Skeletal muscle cell (primary cell): ENCODE measurements at places on chromosomes 6 and 20.

DNA sequence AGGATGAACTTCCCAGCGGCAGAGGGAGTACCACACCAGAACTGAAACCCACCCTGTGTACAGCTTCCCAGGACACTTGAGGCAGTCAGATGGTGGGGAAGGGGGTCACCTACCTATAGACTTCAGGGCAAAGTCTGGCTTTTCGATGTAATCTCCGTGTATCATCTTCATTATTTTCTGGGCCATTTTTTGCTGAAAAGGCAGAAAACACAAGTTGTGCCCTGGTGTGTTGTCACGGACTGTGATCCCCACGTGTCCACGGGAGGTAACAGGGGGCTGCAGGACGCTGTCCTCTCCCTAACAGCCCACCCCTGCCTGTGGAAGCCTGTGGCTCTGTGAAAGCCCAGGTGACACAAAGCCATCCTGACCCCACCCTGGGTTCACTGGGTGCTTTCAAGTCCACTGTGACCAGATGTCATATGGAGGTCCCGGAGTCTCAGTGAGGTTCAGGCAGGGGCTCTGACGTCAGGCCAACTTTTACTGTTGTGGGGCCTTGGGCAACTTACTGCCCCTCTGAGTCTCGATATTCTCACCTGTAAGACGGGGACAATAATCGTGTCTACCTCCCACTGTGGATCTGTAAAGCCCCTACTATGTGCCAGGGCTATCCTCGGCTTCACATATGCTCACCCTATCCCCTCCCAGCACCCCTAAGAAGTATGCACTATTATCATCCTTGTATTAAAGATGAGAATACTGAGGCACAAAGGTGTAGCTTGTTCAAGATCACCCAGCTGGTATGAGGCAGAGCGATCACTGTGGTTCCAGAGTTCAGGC lies 14.5 kb downstream of the SUN5 start:
- DNase-seq = no peak

GRCh38 chr20:58744836-58745235 lies 52.2 kb downstream of the NPEPL1 start:
- DNase-seq = no peak

- DNase-seq = no peak
Measured at GRCh38 chr6:1708122-1708521, 98.4 kb downstream of the FOXC1 start.

DNA sequence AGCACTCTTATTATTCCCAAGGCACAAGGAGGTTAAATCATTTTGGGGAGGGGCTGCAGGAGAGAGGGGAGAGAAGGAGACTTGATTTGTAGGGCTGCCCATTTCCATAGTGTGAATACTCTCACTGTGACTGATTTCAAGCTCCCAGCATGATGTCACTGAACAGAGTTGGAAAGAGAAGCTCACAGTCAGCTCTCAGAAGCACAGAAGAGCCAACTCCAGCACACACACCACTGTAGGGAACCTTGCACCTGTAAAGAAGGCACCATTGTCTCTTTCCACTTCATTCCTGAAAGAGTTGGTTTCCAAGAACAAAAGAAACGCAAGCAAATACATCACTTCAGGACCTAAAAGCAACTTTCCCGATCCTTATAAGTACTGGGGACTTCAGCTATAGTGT lies 12.7 kb upstream of the STK35 start:
- DNase-seq = no peak

DNA sequence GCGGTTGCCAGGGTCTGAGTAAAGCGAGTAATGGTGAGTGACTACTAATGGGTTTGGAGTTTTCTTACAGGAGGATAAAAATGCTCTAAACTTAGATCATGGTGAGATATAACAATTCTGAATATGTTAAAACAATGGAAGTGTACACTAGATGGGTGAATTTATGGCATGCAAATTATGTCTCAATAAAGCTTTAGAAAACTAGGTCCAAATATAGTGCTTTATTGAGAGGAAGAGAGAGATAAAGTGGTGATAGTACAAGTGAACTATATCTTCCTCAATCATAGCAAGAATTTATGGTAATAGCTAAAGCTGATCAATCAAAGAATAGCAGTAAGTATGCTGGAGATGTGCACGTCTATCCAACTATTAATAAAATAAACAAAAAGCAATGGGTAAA lies 23.9 kb downstream of the SRPK1 start:
- no peak for DNase-seq

DNA sequence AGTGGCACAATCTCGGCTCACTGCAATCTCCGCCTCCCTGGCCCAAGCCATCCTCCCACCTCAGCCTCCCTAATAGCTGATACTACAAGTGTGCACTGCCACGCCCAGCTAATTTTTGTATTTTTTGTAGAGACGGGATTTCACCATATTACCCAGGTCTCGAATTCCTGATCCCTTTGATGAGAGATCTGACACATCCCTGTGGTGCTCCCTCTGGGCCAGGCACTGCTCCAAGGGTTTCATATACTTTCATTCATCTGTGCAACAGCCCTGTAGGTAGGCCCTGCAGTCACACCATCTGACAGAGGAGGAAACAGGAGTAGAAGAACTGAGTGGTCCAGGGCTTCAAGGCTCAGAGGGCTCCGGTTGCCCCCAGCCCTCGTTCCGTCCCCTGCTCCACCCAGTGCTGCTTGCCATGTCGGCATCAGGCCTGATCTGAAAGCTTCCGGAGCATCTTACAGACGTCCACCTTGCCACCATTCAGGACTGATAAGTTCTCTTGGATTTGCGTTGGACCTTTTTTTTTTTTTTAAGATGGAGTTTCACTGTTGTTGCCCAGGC lies 3.3 kb downstream of the ZGPAT start:
- no peak for DNase-seq

DNA sequence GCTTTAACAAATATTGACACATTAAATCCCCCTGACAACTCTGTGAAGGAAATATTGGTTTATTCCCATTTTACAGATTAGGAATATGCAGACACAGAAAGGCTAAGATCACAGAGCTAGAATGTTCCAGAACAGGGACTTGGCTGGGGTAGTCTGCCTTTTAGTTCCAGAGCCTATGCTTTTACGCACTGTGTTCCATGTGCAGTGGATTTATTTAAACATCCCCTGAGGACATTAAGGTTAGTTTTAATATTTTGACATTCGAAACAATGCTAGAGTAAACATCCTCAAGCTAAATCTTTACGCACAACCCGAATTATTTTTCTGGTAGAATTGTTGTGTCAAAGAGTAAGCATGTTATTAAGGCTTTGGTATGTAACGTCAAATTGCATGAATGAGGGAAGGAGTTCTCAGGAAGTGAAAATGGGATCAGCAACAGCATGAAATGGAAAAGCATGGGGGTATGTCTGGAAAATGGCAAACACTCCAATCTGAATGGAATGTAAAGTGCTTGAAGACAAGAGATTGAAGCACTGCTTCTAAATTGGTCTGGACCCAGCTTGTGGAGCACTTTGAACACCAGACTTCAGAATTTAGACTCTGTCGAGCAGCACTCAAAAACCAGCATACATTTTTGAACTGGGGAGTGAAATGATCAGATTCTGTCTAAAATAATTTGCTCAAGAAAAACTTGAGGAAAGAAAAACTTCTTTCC lies 429.9 kb downstream of the CD83 start:
- DNase-seq = no peak

- no peak for DNase-seq
Measured at GRCh38 chr6:94215552-94215951, 796.2 kb upstream of the EPHA7 start.

GRCh38 chr6:35069262-35069661 lies 71.9 kb downstream of the TCP11 start:
- no peak for DNase-seq

GRCh38 chr6:165755583-165755982 lies 92.5 kb upstream of the PDE10A start:
- DNase-seq = no peak

GRCh38 chr6:113318575-113318917 lies 538.6 kb upstream of the MARCKS start:
- DNase-seq = no peak

- DNase-seq = peak; percentile 19
Measured at GRCh38 chr20:23296841-23297701, 53.5 kb upstream of the NXT1 start.

DNA sequence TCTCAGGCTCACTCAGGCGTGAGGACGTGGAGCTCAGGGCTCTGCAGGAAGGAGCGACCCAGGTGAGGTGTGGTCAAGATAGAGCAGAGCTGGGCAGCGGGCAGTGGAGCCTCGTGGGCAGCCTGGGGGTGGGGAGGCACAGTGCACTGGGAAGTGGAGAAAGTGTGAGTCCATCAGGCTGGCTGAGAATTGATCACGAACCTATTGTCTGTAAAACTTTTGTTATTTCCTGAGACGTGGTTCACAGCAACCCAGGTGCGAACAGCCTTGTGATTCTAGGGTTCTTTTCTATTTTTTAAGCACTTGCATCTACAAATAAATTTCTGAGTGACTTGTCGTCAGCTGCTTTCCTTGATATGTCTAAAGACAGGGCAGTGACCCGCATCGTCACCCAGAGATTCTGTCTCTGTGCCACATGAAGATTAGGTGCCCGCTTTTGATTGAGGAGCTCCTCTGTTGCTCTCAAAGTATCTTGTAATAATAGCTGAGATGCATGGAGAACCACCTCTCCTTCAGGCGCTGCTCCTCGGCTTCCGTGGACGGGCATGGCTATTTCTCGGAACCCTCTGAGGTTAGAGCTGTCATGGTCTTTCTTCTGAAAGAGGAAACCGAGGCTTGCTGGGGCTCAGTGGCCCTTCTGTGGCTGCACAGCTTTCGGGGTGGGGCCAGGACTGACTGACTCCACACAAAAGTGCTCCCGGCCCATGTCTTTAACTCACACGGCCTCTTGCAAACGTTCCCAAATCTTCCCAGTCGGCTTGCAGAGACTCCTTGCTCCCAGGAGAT lies 662 bp upstream of the CCR6 start:
- DNase-seq = no peak

DNA sequence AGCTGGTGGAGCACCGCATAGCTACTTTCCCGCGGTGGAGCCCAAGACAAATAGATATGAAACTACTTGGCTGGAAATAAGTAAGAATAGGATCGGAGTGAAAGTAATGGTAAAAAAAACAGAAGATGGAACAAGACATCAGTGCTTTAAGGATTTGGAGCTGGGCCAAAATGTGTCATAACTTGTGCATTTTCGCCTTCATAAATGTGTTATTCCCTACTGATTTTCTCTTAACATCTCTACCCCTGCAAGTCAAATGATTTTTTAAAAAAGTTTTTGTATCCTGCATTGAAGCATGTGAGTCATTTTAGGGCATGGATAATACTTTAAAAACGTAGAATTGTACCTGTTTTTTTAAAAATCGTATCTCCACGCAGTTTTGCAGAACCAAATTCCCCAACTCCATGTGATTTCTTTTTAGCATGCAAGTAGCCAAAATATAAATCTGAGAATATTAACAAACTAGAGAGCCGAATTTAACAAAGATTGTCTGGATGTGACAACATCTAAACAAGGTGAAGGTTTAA lies 882 bp upstream of the FAM184A start:
- DNase-seq = peak; percentile 36

DNA sequence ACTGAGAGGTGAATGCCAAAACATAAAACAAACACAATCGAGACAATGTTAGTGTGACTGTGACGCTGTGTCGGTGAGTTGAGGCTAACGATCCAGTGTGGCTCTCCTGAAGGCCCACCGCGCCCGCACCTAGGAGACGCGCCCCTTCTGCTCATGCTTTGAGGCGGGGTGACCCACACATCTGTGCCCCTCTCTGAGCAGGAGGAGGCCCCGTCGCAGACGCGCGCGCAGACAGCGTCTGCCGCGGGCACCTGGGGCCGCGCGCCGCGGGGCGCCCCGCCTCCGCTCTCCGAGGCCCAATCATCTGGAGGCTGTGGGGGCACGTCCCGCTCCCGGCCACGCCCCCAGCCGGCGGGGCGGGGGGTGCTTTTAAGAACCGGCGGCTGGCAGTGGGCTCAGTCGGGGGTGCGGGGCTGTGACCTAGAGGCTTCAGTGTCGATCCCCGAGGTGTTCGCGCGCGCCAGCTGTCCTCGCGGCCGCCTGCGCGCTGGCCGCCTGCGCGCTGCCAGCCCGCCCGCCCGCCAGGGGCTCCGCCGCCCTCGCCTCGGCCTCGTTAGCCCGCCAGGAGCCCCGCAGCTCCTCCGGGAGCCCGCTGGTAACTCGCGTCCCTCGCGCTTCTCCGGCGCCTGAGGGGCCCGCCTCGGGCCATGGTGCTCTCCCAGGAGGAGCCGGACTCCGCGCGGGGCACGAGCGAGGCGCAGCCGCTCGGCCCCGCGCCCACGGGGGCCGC lies at the start of gene SLC16A10:
Gene SLC16A10 (plus strand): TSS at position 398 of the 730 bp plus-strand sequence. CDS start 250 bp downstream, at position 648.
- no peak for DNase-seq

GRCh38 chr6:34661357-34661756 lies 35.2 kb downstream of the ILRUN start:
- no peak for DNase-seq

GRCh38 chr6:65170273-65170672 lies 536.8 kb downstream of the EYS start:
- peak; percentile 5 for DNase-seq

GRCh38 chr20:22692119-22692475 lies 107.7 kb upstream of the FOXA2 start:
- no peak for DNase-seq

DNA sequence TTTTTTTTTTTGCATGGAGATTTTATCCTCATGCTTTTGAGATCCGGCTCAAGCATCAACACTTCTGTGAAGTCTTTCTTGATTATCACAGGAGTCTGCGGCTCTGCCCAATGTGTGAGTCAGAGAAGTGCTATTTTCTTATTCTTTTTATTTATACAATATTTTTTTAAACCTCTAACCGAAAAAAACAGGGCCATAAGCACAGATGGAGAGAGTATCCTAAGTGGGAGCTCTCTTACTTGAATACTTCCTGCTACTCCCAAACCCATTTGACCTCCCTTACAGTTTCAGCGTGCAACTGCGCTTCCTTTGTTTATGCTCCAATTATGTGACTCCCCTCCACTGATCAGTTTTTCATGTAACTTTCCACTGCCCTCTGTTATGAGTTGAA lies 8.7 kb upstream of the ATXN1 start:
- DNase-seq = no peak

GRCh38 chr20:17558154-17558940 lies 11.5 kb upstream of the DSTN start:
- no peak for DNase-seq

- no peak for DNase-seq
Measured at GRCh38 chr6:130140084-130140483, 82.7 kb downstream of the SAMD3 start.

DNA sequence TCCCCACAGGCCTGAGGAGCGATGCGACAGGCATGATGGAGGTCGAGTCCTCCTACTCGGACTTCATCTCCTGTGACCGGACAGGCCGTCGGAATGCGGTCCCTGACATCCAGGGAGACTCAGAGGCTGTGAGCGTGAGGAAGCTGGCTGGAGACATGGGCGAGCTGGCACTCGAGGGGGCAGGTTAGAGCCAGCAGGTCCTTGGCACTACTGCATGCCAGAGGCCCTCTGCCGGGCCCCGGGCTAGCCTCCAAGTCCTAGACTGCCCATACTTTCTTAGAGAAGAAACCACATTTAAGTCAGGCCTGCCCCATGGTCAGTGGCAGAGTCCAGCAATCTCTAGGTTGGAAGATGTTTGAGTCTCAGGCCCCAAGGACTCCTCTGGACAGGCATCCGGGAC lies 32.1 kb downstream of the PKIG start:
- no peak for DNase-seq

GRCh38 chr20:36830791-36831691 lies 44.9 kb upstream of the TLDC2 start:
- DNase-seq = no peak

GRCh38 chr6:28758046-28758817 lies 165.6 kb downstream of the TRIM27 start:
- DNase-seq = no peak
